ENCODE measurements at places on chromosomes 7 and 10.
A peak's percentile ranks its signal among the peaks of the same experiment; 100 is the strongest.

DNA sequence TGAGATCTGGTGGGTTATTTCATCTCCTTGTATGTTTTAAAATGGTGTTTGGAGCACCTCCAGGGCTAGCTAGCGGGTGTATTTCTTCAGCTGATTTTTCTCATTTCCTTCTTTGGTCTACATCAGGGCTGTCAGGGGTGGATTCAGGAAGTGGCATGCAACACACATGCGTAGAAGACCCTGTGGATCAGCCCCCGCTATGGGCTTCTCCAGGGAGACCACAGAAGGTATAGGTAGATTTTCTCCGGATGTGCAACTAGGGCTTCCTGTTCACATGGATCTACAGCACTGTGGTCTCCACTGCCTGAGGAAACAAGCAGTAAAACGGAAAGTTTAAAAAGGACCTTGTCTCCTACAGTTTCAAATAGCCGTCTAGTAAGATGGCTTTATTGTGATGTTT, 10.4 kb downstream of the NUB1 start:
- DNase-seq = no peak

DNA sequence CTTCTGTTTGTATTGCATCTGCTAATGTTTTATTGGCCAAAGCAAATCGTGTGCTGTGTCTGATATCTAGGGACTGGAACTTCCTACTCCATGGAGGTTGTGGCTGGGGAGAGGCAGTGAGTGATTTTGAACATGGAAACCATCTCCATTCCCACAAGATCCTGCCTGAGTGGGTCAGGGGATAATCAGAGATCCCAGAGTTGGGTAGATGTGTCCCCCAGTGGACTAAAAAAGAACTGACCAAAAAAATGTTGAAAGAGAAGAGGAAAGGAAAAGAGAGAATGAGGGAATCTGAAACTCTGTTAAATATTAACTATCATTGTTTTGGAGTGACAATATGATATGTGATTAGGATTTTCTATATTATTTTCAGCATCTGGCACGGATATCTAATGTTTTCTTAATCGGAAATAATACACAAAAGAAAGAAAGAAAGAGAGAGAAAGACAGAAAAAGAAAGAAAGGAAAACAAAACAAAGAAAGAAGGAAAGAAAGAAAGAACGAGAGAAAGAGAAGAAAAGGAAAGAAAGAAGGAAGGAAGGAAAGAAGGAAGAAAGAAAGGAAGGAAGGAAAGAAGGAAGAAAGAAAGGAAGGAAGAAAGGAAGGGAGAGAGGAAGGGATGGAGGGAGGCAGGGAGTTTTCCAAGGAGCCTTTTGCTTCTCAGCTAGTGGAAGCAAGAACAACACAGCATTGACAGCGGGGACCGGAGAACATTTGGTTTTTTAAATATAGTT, 638.5 kb downstream of the CCSER2 start:
- no peak for DNase-seq

DNA sequence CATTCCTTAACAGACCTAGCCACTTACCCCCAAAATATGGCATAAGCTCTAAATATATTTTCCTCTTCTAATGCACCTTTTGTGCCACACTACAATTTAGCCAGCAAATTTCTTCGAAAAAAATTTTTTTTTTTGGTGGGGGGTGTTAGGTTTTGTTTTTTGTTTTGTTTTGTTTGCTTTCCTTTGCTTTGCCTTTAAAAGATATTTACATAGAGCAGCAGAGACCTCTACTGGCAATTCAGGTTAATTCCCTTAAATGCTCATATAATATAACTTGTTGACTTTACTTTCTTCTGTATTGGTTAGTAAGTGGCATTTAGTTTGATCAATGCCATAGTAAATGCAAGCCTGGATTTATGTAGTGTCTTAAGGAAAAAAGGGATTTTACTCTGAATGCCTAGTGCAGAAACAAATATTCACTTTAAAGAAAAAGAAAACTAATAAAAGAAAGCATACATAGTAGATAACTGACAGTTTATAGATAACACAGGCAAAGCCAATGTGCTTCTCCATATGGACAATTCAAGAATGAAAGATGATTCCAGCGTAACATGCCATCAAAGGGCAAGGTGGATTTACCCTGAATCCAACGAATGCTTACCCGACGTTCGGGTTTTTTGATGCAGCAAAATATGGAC, 1250.6 kb downstream of the GATA3 start:
- DNase-seq = no peak

GRCh38 chr10:70649526-70649925, 22.8 kb upstream of the ADAMTS14 start:
- DNase-seq = no peak

GRCh38 chr10:49187950-49188761, at the start of gene TMEM273:
TSS of gene TMEM273 (minus strand) at chr10:49188391. CDS start at chr10:49188336, 55 bp downstream.
- DNase-seq = peak; percentile 83

GRCh38 chr10:125157505-125157904, 2.9 kb downstream of the CTBP2 start:
- no peak for DNase-seq

- DNase-seq = no peak
Measured at GRCh38 chr7:98922392-98923187, 44.3 kb downstream of the TRRAP start.

DNA sequence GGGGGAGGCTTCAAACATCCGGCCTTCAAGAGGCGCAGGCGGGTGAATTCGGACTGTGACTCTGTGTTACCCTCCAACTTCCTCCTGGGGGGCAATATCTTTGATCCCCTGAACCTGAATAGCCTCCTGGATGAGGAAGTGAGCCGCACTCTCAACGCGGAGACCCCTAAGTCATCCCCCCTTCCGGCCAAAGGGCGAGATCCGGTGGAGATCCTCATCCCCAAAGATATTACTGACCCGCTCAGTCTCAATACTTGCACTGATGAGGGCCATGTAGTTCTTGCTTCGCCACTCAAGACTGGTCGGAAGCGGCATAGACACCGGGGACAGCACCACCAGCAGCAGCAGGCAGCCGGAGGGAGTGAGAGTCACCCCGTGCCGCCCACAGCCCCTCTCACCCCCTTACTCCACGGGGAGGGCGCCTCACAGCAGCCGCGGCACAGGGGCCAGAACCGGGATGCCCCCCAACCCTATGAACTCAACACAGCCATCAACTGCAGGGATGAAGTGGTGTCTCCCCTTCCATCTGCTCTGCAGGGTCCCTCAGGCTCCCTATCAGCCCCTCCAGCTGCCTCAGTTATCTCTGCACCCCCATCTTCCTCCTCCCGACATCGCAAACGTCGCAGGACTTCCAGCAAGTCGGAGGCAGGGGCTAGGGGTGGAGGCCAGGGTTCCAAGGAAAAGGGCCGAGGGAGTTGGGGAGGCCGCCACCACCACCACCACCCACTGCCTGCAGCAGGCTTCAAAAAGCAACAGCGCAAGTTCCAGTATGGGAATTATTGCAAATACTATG, 1.1 kb downstream of the MEPCE start:
- no peak for DNase-seq

GRCh38 chr7:102093599-102094315, 192.9 kb upstream of the SH2B2 start:
- DNase-seq = no peak

- DNase-seq = no peak
Measured at GRCh38 chr10:79361726-79362397, 14.6 kb downstream of the PPIF start.

GRCh38 chr10:14487488-14487883, 156.8 kb upstream of the FRMD4A start:
- DNase-seq = no peak

GRCh38 chr7:5525271-5526099, 101.9 kb upstream of the TNRC18 start:
- DNase-seq = no peak

GRCh38 chr10:116271593-116272439, 1.2 kb downstream of the GFRA1 start:
- DNase-seq = peak; percentile 32

DNA sequence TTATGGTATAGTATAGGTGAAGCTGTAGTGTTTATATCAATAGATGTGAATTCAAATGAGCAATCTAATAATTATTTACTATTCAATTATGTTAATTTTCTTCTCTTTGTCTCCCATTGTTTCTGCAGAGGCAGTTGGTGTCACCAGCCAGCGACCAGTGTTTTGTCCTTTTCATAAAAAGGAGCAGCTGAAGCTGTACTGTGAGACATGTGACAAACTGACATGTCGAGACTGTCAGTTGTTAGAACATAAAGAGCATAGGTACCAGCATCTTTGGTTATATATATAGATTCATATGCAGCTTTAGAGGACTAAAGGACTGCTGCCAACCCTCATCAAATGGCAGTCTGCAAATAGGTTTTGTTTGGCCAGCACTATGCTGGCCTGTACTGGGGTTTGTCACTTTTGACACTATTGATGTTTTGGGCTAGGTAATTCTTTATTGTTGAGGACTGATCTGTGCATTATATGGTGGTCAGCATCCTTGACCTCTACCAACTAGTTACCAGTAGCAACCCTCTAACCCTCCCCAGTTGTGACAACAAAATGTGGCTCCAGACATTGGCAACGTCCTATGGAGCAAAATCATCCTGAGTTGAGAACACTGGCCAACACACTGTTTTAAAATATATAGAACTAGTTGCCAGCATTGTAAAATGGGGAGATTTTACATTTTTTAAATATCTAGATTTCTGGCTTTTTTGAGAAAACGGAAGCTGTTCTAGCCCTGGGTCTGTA, 59.2 kb downstream of the TRIM24 start:
- DNase-seq = no peak

- no peak for DNase-seq
Measured at GRCh38 chr7:4738711-4739527, 36.5 kb upstream of the AP5Z1 start.

GRCh38 chr7:118075936-118076335, 108.0 kb upstream of the LSM8 start:
- DNase-seq = no peak

DNA sequence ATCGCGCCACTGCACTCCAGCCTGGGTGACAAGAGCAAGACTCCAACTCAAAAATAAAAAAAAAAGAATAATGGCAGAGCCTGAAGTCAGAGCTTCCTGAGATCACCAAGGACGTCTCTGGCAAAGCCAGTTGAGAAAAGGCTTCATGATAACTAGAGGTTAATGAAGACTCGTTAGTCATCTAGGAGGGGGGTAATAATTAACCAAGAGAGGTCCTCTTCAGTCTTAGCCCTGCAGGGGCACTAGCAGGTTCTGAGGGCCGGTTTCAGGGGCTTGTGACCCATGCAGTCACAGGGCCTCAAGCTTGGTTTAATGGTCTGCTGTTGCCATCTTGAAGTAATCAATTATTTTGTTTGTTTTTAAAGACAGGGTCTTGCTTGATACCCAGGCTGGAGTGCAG, 28.6 kb upstream of the PROSER2 start:
- DNase-seq = no peak

GRCh38 chr10:130729876-130730275, 581.6 kb downstream of the TCERG1L start:
- DNase-seq = no peak

DNA sequence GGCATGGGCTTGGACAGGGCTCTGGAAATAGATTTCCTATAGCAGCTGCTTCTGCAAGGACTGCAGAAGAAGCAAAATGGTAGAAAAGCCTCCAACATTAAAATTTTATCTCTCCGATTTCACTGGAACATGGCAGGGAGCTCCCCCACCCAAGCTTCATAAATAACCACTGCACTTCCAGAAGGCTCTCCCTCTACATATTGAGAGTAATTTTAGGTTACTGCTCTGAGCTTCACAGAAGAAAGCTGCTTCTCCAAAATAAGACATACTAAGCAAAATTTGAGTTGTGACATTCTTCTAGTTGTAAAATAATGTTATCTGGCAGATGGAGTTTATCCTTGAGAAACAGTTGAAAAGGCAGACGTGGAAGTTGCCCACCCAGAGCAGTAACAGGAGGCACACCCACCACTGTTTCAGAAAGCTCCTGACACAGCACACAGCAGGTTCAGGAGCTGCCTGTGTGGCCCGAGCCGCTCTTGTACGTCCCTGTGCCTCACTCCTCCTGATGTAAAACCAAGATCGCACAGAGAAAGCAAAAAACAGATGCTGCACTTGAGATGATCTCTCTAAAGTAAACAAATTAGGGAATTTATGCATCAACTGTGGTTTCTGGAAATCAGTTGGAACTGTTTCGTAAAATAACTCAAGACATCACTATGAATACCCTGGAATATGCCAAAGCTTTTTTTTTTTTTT, 621.0 kb downstream of the PARD3 start:
- no peak for DNase-seq

GRCh38 chr10:84946904-84947303, 618.5 kb downstream of the CCSER2 start:
- DNase-seq = no peak

- DNase-seq = no peak
Measured at GRCh38 chr10:110844617-110844881, 27.2 kb upstream of the PDCD4 start.

DNA sequence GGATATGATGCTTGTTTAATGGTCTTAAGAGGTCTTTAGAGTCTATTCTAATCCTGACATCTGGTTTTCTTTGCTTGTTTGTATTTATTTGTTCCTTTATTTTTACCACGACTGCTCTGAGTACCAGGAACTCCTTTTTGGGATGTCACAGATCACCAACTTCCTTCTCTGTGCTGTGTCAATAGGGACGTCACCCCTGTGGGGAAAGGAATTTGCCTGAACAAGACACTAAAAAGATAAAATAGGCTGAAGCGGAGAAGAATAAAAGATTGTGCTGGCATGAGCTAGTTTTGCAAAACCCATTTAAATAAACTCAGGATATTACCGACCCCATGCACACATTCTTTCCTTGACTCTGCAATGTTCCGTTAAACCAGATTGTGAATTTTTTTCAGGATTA, 27.7 kb downstream of the MGMT start:
- no peak for DNase-seq

- no peak for DNase-seq
Measured at GRCh38 chr7:75979759-75980429, 14.5 kb downstream of the TMEM120A start.

DNA sequence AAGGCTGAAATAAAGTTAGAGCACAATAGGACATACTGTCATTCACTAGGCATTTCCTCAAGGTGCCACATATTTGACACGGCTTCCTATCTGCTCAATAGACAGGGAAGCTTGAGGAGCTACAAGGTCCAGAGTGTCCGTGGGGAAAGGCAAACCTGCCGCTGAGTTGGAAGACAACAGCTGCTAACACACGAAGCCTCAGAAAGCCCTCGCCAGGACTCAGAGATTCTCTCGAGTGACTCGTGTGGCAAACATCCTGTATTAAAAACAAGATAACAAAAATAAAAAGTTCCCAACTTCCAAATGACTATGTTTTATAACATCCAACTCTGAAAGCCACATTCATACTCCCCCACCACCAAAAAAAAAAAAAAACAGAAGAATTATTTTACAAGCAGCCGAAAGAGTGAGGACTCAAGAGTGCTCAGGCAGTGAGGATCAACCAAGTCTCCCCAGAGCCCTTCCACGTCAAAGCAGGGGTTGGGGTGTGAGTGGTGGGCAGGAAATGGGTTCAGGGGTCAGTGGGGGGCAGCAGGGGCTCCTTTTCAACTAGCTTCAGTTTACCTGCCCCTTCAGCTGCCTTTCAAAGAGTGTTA, 67.6 kb downstream of the STK17A start:
- DNase-seq = no peak

Data from left ventricle myocardium inferior (tissue), 1 donor.